CD4-positive, alpha-beta memory T cell (primary cell): ENCODE measurements at places on chromosomes 13 and 19. TPM values are rescaled to one million over a fixed set of nuclear protein-coding genes. Genes with fewer than 3 reads are reported as not detected.

Gene TNFSF9
- polyA plus RNA-seq = 3.3 TPM

DNA sequence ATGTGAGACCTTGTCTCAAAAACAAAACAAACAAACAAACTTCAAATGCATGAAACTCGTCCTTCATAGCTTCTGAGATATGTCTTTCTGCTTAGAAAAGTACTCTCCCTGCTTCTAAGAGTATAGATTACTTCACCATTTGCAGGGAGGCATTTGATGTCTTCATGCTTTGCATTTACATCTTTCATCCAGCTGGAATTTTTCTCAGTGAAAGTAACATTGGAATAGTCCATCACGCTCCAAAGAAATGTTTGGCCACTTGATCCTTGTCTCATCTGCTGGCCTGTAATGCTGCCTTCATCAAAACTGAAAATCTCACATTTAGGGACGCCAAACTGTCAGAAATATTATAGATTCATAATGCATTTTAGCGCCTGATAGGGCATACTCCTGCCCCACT, 19.2 kb downstream of the PNMA8A start:
- peaks cover 3% of the 10 kb centered on the region for H3K27me3 ChIP-seq
- H3K27ac ChIP-seq = no peak overlapping the region
- no peaks in the 10 kb centered on the region for H3K4me1 ChIP-seq
- H3K4me3 ChIP-seq = no peak overlapping the region

DNA sequence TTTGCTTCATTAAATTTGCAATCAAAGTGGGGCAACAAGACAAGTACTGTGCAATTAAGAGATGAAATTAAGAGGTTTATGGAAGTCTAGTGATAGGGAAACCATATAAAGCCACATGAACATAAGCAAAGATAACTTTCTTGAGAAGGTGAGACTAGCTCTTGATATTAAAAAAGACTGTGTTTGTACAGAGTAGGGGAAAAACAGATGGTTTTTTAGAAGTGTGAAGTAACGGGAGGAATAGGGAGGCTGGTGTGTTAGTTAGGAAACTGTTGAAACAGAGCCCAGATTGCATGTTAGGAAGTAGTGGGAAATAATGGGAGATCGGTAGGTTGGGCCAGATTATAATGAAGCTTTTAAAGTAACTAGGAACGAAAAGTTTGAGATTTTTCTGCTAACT, 149.8 kb upstream of the FREM2 start:
- H3K4me1 ChIP-seq = no peaks in the 10 kb centered on the region
- DNase-seq = no peak
- H3K27ac ChIP-seq = no peak overlapping the region
- H3K4me3 ChIP-seq = no peak overlapping the region
- no peaks in the 10 kb centered on the region for H3K36me3 ChIP-seq

DNA sequence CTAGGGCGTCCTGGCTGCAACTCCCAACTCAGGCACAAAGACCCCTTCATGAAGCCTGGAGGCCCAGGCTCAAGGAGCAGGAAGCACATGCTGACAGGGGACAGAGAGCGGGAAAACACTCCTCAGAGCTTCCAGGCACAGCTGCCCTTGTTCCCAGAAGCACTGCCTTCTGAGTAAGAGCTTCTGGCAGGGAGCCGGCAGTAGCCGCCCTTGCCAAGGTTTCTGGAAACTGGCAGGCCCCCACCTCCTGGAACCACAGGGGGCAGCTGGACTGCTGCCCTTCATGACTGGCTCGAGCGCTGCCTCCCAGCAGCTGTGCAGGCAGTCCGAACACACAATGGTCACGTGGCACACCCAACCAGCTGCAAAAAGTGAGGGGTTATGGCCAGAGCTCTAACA, 33.6 kb upstream of the EPHX3 start:
- no peaks in the 10 kb centered on the region for H3K4me1 ChIP-seq
- no peak overlapping the region for H3K4me3 ChIP-seq
- peaks cover 83% of the 10 kb centered on the region for H3K36me3 ChIP-seq
- H3K27ac ChIP-seq = no peak overlapping the region
- H3K27me3 ChIP-seq = no peaks in the 10 kb centered on the region

DNA sequence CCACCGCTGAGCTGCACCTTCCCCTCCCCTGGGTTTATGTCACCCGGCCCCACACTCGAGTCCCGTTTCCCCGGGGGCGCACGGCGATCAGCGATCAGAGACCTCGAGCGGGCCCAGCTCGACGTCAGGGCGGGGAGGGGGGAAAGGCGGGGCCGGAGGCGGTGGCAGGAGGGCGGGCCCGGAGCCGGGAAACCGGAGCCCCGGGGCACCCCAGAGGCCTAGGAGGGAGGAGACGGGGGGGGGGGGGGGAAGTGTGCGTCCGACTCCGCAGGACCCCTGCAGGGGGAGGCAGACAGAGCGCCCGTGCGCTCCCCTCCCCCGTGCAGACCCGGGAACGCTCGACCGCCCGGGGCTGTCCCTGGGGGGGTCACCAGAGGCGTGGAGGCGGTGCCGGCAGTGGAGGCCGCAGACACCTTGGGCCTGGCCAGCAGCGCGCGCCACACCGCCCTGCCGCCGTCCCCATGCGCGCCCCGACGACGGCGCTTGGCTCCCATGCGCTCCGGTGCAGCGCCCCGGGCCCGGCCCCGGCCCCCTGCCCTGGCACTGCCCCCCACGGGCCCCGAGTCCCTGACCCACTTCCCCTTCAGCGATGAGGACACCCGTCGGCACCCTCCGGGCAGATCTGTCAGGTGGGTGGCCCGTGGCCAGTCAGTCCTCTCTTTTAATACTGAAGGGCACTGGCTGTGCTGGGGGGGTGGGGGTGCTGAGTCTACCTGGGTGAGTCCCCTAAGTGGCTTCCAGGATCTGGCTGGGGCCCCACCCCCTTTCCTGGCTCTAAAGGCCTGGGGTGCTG, 11.8 kb downstream of the PDE4A start:
- H3K4me3 ChIP-seq = no peak overlapping the region
- peak; percentile 82 for DNase-seq
- H3K4me1 ChIP-seq = peaks cover 50% of the 10 kb centered on the region
- H3K27me3 ChIP-seq = no peaks in the 10 kb centered on the region
- H3K36me3 ChIP-seq = no peaks in the 10 kb centered on the region
